AG20443 (cell line): ENCODE measurements at places on chromosomes 12 and 14.

DNA sequence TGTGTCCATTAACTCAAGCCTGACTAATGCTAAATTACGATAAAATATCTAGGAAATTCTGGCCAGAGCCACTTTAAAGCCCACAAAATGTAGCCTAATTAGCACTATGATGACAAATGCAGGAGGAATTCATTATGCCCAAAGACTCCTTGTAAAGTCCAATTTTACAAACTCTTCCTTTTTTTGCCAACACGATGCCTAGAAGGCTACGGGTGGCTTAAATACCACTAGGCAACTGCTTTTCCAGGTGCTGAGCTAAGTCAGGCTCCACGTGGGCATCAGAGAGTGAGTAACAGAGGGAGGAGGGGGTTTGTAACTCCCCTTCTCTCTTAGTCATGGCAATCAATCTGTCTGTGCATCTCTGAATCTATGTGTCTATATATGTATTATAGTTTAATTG is 172.4 kb upstream of the NTF3 start:
- no peak for DNase-seq

GRCh38 chr12:108386709-108387360 is 47.7 kb upstream of the CMKLR1 start:
- no peak for DNase-seq

DNA sequence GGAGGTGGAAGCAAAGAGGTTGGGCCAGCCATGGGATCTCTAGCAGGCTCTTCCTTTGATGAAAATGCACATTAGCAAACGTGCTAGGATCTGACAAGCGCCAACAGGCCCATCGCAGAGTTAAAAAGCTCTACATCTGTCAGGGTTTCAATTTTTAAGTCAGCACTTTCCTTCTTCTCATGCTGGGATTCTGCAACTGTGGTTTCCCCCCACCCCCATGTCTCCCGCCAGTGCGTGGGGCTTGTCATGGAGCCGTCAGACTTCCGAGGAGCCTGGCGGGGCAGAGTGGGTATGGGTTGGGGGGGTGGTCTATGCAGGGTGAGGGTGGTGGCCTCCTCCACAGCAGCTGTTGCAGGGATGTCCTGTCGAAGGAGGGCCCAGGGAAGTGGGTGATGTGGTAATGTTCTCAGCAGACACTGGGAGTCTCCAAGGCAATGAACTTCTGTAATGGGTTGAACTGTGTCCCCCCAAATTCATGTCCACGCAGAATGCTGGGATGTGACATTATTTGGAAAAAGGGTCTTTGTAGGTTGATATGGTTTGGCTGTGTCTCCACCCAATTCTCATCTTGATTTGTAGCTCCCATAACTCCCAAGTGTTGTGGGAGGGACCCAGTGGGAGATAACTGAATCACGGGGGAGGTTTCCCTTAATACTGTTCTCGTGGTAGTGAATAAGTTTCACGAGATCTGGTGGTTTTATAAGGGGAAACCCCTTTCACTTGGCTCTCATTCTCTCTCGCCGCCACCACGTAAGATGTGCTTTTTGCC is 115.2 kb upstream of the MAP1LC3B2 start:
- no peak for DNase-seq

DNA sequence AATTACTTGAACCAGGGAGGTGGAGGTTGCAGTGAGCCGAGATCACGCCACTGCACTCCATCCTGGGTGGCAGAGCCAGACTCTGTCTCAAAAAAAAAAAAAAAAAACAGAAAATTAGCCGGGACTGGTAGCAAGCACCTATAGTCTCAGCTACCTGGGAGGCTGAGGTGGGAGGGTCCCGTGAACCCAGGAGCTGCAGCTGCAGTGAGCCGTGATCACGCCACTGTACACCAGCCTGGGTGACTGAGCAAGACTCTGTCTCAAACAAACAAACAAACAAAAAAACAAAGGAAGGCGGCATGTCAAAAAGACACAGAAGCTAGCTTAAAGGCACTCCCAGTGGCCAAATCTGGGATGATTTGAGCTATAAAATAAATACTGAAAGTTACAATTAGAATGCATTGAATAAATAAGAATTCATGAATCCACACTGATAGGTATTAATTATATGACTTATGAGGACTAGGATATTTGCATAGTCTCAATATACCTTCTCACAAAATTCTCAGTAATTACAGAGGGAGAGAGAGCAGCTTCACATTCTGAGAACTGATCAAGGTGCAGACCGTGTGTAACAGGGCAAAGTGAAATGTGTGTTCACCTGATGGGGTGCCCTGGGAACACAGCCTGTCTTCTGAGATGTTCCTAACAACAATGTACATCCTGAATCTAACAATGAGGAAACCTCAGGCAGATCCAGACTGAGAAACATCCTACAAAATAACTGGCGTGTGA is 42.7 kb upstream of the GPR132 start:
- no peak for DNase-seq

DNA sequence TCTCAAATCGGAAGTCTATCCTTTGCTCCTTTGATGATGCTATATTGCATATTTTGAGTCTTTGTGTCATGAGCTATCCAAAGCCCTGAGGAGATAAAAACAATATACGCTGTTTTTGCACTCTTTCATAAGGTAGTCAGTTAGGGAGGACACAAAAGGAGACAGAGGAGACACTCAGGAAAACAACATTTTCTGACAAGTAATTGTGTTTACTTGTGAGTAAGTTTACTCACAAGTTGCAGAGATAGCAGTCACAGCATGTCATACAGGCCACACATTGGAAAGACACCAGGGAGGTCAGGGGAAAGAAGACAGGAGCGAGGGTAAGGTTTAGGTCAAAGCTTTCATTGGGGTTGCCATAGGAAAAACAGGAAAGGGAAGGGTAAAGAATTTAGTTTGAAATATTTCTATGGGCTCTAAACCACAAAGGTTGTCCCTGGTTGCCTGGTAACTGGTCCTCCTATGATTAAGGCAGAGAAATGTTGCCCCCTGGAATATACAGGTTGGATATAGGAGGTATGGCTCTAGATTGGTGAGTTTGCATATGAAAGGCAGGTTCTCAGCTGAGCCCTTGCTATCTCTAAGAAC is 7.4 kb upstream of the GABARAPL1 start:
- DNase-seq: peak; percentile 46

GRCh38 chr14:67186172-67186768 is 3.0 kb upstream of the GARIN2 start:
- no peak for DNase-seq

- DNase-seq: peak; percentile 67
These were observed 455 bp downstream of the ATP6V1D start for GRCh38 chr14:67358924-67359774.

- no peak for DNase-seq
These were observed 1.4 kb downstream of the ASPG start for GRCh38 chr14:104086661-104087461.

DNA sequence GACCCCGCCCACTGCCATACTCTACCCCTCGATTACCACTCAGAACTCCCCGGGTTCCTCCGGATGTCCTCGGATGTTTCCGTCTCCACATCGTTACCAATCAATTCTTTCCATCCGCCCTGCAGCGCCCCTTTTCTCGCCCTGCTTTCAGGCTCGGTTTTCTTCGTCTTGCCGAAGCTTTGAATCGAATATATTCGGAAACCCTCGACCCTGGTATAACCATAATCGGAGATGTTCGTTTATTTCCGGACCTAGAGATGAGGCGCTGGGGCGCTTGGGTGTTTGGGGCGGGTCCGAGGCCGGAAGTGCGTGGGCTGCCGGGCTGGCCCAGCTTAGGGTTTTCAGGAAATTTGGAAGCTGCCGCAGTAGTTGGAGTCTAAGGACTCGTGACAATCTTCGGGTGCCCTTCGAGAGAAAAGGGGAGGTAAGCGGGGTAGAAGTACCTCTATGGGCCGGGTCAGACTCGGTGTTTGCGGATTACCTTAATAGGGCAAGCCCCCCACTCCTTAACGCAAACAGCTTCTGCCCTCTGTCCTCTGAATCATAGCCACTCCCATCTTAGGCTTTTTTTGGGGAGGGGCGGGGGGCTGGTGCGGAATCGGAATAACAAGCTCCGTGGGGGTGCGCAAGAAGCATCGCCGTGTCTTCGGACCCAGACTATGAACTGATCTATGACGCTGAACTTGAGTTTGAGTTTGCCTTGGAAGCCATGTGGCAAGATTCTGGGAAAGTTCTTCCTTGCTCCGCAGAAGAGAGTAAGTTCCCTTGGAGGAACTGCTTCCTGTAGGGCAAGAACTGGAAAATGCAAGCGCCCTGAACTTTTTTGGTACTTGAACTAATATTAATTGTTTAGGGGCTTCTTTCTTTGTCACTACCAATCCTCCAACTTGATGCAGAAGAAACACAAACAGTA is at the start of gene C14orf119:
Gene C14orf119 (plus strand): TSS at position 310 of the 913 bp plus-strand sequence. CDS start 2,154 bp downstream, outside the sequence.
- DNase-seq: peak; percentile 98

GRCh38 chr12:46572644-46573346 is 200.2 kb upstream of the SLC38A2 start:
- DNase-seq: no peak

- DNase-seq: no peak
These were observed 78.0 kb downstream of the LRRC9 start for GRCh38 chr14:59997966-59998365.

GRCh38 chr14:63852271-63852816 is 460 bp upstream of the SYNE2 start:
- peak; percentile 22 for DNase-seq

DNA sequence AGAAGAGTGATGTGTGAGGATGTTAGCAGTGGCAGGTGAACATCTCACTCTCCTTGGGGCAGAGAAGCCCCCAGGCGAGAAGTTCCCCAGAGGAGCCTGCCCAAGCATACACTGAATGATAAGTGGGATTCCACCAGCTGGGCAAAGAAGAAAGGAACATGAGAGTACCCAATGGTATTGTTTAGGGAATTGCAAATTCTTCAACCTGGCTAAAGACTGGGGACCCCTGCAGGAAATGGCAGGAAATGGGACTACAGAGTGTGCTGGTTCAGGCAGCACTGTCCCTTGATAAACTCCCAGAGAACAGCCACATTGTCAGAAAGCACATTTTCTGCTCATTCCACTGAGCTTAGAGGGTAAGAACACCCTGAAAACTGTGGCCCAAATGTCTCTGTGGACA is 121.3 kb downstream of the RPS29 start:
- DNase-seq: no peak

DNA sequence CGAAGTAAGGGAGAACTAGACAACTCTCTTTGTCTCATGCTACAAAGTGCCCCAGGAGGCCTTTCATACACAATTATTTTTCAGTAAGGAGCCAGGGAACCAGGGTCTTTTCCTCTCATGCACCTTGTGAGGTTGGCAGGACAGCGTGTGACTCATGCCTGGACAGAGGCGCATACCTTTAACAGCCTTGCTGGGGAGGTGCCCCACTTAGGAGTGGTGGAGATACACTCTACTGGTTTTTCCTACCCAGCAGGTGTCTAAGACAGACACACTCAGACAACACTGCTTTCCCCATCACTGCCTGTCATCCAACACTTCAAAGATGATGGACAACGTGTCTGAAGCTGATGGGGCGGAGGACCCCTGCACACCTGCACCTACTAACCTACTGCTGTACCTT is 49.1 kb downstream of the B4GALNT3 start:
- DNase-seq: no peak

GRCh38 chr12:62106547-62107185 is 153.5 kb upstream of the USP15 start:
- DNase-seq: no peak

DNA sequence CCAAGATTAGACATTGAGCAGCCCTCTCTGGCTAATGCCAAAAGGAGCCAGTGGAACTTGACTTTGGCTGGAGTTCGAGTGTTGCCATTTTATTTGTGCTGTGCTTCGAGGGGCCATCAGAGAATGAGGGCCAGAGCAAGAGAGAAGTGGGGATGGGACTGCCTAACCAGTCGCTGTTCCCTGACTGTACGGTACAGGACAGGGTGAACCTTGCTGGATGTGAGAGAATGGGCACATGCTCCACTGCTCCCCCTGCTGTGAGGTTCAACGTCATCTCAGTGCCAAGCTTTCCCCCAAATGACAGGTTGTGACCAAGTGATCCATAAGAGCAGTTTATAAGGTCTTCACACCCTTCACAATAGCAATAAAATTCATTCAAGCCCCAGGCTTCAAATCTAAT is 55.1 kb upstream of the BCL11B start:
- DNase-seq: no peak

GRCh38 chr12:108642899-108643654 is 9.4 kb upstream of the SELPLG start:
- no peak for DNase-seq

GRCh38 chr12:124352839-124353238 is 57.9 kb downstream of the RFLNA start:
- DNase-seq: no peak

DNA sequence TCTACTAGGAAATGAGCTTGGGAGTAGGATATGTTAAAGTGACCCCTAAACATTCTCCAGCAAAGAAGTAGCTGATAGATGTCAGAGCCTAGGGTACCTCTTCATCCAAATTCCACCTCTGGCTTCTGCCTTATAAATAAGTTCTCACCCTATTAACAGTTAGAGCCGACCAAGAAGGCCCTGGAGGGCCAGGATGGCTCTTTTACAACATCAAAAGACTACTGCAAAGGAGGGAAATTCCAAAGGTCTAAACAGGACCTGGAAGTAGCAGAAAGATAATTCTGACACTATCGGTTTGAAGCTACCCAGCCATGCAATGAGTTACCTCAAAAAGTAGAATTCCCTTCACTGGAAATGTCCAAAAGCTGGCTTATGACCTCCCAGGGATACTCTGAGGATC is 90.0 kb downstream of the PPM1H start:
- no peak for DNase-seq
